ENCODE measurements at places on chromosomes 11 and 22.
A peak's percentile ranks its signal among the peaks of the same experiment; 100 is the strongest.

DNA sequence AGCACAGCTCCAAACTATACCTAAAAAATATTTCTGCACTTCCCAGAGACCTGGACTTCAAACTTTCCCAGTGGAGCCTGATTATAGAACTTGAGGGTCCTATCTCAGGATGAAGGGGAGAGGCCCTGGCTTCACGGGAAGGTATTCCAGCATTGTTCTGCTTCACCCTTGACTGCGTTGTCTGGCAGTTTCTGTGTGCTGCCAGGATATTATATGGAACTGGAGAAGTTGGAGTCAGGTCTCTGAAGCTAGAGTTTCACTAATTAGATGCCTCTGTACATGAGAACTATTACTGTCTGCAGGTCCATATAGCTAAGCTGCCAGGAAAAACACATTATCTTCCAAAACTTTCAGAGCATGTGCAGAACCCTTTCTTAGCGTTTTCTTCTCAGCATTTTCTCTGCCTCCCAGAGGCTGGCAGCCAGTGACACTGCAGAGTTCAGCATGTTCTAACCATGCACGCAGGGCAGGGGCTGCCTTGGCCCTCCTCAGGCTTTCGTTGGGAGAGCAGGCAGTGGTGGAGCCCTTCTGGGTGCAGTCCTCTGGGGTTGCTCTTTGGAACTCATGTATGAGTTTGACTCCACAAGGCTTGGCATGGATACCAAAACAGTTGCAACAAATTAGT lies 99.3 kb downstream of the CWC15 start:
- no peak for DNase-seq

DNA sequence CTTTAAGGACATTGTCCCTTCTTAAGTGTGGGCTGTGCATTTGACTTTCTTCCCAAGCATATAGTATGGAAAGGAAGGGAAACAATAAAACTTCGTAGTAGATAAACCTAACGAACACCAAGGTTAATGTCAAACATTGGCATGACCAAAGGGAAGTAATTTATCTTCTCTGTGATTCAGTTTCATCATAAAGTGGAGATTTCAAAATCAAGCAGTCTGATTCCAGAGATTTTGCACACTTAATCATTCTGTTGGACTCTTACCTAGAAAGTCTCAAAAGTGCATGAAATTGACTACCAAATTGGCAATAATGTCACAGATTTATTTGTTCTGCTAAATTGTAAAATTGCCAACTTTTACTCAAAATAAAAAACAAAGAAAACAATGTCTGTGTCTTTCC lies 559.7 kb downstream of the JRKL start:
- no peak for DNase-seq

GRCh38 chr11:92892802-92893684 lies 76.4 kb upstream of the MTNR1B start:
- DNase-seq: no peak

GRCh38 chr11:47854667-47855066 lies 6.5 kb upstream of the NUP160 start:
- no peak for DNase-seq

GRCh38 chr11:78806214-78807004 lies 231.7 kb upstream of the NARS2 start:
- DNase-seq: no peak

DNA sequence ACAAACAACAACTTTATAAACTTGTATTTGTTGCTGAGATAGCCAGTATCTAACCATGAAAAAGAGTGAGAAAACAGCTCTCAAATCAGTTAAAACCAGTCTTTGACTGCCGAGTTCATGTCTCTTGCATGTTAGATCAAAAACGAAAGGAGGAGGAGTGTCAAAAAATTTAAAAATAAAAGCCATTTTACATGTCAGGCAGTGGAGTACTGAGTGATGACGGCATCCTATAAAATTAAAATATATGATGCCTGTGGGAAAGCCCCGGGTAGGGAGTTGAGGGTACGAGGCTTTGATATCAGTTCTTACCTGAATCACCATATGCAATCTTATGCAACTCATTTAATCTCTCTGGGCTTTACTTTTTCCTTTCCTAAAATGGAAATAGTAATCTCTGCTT lies 117.3 kb downstream of the ETS1 start:
- no peak for DNase-seq

GRCh38 chr11:23674866-23675265 lies 814.6 kb upstream of the CCDC179 start:
- DNase-seq: no peak

DNA sequence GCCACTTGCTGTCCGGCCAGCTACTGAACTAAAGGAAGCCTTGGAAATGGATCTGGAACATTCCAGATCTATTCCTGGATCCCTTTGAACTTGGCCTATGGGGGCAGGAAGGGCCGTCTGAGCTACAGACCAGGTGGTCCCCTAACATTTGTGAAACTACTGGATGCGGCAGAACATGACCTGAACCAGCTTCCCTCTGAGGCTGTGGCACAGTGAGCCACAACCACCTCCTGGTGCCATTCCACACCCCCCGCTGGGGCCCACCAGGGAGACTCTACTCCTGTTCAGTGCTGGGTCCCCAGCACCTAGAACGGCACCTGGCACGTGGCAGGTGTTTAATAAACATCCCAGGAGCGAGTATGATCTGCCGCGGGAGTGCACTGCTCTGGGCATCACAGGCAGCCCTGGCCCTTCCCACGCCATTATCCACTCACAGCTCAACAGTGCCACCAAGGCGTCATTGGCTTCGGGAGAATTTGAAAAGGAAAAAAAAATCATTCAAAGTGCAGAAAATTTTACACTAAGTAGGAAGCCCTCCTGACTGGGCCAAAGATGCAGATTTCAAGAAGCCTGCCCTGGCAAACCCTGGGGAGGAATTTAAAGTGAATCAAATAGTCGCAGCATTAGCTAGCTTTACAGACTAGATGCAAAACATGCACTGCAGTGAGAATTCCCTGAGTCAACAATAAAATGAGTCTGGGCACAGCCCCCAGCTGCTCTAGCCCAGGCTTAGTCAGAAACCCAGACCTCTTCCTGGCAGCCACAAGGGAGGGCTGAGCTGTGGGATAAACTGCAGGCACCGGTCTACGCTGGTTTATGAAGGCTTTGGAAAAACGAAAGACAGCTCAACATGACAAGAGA lies 14.3 kb upstream of the EFCAB6 start:
- no peak for DNase-seq

GRCh38 chr11:18203723-18204122 lies 31.1 kb downstream of the MRGPRX4 start:
- DNase-seq: no peak

DNA sequence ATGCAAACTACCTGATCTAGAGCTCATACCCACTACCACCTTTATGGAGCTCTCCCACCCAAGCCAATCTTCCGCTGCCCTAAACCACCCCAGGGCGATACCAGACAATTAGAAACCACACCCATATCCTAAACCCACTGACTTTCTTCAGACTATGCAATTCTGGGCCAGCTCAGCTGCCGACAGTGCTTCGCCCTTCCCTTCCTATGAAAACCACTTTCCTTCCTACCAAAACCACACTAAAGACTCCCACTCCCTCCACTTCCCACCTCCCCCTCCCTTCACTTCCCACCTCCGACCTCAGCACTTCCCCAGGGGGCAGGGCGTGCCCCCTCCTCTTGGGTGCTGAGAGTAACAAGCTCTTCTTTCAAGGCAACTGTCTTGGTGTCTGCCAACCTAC lies 25.1 kb downstream of the B3GAT1 start:
- no peak for DNase-seq

DNA sequence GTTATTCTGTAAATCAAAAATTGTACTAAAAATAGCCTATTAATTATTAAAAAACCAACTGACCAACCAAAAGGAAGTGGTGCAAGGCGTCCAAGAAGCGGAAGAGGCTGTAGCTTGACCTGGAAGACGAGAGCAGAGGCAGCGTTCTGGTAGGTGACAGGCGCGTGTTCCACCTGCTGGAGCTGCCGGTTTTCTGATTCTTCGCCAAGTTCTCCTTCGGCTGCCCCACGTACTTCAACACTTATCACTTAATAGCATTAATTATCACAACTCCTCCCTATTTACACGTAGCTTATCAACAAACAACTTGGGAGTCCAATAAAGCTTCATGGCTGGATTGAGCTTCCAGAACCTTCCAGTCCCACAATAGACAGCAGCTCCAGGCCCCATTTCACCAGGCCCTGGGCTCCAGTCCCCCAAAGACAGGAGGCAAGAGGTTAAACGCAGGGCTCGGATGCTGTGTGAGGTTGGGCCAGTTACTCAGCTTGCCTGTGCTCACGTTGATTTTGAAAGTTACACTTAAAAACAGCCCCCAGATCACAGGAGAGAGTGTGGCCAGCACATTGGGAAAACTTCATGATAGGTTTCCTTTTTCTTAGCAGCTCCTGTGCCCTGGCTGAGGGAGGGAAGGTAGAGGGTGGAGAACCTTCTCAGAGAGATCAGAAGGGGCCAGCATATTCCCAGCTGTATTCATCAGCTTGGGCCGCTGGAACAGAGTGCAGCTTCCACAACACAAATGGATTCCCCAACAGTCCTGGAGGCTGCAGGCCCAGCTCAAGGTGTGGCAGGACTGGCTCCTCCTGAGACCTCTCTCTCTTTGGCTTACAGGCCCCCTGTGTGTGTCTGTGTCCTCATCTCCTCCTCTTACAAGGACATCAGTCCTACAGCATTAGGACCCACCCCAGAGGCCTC lies 54.2 kb upstream of the FGF3 start:
- no peak for DNase-seq

DNA sequence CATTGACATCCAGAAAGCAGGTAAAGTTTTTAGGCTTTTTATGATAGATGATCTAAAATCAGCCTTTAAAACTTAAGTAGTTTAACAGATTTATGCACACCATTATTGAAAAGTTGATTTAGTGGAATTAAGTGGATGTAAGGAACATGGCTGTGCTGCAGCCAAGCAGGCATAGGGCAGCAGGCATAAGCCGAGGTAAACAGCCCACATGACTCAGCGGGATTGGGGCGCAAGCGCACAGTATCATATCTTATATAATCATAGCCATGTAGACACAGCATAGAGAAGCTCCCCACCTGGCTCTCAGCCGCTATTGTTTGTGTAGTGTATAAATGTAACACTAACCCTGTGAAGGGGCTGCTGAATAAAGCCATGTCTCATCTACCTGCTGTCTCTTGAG lies 157.5 kb downstream of the WNT11 start:
- peak; percentile 61 for DNase-seq

- DNase-seq: no peak
These were observed 23.1 kb upstream of the CDC42EP2 start for GRCh38 chr11:65291613-65292012.

GRCh38 chr11:115659061-115659963 lies 155.1 kb upstream of the CADM1 start:
- no peak for DNase-seq

GRCh38 chr11:128686021-128686741 lies 7.7 kb upstream of the FLI1 start:
- DNase-seq: no peak

DNA sequence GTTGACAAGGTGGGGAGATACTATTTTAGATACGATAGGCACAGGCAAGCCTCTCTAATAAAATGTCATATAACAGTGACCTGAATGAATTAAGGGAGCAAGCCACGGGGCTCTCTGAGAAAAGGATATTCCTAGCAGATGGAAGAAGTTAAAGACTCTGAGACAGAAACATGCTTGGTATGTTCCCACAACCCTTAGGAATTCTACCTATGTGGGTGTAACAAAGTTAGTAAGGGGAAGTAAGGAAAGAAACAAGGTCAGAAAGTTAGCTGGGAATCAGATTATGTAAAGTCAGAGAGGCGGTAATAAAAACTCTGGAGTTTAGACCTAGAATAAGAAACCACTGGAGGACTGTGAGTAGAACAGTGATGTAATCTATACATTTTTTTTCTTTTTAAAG lies 59.7 kb upstream of the GDPD4 start:
- DNase-seq: no peak

DNA sequence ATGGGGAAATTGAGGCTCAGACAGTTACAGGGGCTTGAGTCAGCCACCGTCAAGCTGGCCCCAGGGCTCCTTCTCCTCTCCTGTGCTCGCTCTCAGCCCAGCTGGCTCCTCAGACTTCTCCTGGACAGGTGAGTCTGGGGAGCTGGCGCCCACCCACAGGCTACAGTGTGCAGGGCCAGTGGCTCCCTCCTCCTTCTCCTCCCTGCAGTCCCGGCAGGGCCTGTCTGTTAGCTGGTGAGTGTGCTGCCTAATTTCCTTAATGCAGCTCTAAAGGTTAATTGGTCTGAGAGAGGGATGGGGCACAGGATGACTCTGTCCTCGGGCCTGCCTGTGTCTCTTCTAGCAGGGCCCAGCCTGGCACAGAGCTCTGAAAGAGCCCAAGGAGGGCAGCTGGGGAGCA lies 31.7 kb downstream of the LMO1 start:
- DNase-seq: no peak

GRCh38 chr11:47136327-47136726 lies 40.4 kb downstream of the ARFGAP2 start:
- no peak for DNase-seq

DNA sequence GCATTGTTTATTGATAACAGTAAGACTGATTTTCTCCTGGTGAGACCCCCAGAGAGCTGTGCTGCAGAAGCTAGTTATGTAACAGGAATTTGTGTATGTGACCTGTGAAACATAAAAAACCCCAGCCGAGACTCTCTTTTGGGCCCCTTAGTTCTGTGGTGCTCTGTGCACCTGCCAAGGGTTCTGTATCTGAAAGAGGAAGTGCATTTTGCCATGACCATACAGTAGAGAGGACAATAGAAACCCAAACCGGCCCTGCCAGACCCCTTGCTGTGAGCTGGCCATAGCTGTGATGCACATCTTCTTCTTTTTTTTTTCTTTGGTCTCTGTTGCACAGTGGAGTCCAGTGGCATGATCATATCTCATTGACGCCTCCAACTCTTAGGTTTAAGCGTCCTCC lies 31.4 kb upstream of the APOL5 start:
- no peak for DNase-seq

- DNase-seq: no peak
These were observed 108.7 kb upstream of the E2F8 start for GRCh38 chr11:19349340-19350025.

- DNase-seq: no peak
These were observed 18.5 kb downstream of the SPECC1L start for GRCh38 chr22:24289114-24289513.

DNA sequence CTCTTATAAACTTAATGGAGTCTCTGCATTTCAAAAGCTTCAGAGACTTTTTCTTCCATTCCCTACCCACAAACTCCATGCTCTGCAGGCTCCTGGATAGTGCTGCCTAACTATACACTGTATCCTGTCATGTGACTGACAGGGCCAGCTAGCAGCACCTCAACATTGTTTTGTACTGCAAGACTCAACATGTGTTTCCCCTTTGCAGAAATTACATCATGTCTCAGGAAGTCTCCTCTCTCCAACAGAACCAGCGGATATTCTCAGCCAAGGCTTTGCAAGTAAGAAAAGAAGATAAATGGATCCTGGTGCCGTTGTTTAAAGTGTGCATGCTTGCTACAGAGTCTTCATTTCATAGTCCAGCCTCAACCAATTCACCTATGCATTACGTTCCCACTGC lies 164.0 kb upstream of the UBASH3B start:
- no peak for DNase-seq

Data from NCI-H2029 treated with DMSO at 0.1 percent for 48 hours (cell line).